ENCODE measurements at places on chromosomes 1 and 21.

DNA sequence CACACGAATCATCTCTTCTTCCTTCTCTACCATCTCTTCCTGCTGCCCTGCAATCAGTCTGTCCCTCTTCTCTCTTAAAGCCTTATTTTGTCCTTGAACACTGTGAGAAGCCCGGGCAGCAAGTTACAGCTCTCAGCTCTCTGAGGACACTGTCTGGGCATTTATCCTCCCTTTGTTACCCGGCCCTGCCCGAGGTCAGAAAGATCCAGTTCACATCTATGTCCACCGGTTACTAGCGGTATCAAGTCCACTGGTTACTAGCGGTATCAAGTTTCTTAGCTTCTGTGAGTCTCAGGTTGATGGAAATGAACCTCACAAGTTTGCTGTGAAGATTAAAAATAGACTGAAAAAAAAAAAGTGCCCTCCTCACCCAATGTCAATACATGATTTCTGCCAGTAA is 18.8 kb downstream of the IFNLR1 start:
- DNase-seq: no peak

DNA sequence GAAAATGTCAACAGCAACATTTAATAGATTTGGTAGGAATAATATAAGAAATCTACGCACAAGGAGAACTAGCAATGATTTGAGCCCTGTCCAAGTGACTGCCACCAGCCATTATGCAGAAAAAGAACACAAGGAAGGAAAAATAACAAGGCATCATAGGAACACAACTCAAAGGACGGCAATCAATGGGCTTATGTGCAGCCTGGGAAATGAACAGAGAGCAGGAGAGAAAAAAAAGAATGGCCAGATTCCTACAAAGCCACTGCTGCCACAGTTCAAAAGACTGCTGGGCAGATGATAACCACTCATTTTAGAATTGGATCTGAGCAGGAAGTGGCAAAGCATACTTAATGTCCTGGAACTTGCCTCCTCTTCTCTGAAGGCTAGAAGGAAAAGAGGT is 274.3 kb upstream of the CAMK1G start:
- no peak for DNase-seq

- DNase-seq: no peak
These were observed 386.2 kb upstream of the ADGRL2 start for GRCh38 chr1:81414488-81415015.

DNA sequence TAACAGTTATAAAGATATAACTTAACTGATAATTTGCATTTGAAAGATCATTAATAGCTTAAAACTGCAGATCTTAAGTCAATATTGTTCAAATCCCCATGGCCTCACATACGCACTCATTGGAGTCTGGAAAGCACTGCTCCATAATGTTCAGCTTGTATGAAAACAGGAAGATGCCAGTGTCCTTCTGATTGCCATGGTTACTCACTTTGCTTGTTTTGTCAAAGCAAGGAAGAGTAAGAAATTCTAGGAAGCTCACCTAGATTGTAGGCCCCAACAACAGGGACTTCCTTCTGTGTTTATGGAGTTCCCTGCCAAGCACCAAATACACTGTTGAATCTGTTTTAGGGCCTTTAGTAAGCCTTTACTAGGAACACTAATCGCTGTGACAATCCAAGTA is 10.9 kb downstream of the GAS5 start:
- no peak for DNase-seq

DNA sequence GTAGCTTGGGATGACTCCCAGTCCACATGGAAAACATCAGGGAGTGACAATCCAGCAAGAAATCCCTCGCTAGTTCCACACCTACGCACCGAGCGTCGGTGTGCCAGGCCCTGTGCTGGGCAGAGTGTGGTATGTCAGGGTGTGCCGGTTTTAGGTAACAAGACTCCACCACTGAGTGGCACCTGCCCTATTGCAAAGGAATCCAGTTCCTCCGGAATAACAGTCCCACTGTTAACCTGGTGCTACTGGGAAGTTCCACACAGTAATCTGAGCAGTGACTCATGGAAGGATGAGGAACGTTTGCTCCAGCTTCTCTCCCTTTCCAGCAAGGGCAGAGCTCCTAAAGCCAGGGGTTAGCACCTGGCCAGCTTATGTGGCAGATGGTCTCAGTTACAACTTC is 14.3 kb downstream of the RNF207 start:
- peak; percentile 18 for DNase-seq

GRCh38 chr1:176384841-176385240 is 78.1 kb upstream of the PAPPA2 start:
- DNase-seq: no peak

GRCh38 chr1:15324869-15325335 is 77.9 kb downstream of the FHAD1 start:
- DNase-seq: no peak

DNA sequence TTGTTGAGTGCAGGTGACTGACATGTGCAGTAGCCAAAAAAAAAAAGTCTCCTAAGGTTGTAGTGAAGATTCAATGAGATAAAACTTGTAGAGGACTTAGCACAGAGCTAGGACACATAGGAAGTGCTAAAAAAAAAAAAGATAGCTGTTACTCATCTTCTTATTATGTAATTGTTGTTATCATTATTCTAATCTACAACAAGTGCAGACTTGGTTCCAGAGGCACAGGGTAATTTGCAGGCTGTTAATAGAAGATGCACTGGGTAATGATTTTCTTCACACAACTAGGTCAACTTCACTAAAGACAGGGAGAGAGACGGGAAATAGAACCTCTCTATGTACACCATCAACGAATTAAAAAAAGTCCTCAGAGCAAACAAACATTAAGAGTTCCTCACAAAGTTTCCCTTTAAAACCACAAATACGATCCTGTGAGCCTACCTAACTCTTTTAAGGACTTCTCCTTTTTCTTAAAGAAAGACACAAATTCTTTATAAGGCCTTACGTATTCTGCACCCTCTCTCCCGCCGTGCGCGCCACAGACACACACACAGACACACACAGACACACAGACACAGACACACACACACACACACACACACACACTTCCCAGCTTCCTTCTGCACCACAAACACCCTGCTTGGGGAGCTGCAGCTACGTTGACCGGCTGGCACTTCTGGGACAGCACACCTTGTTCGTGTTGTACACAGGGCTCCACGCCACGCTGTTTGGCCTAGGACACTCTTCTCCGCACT is 49.8 kb upstream of the GADD45A start:
- no peak for DNase-seq

GRCh38 chr1:178536329-178536728 is 23.4 kb downstream of the TEX35 start:
- DNase-seq: no peak

- DNase-seq: no peak
These were observed 17.5 kb upstream of the ALPL start for GRCh38 chr1:21491488-21492355.

- peak; percentile 25 for DNase-seq
These were observed 50.2 kb downstream of the KCNN3 start for GRCh38 chr1:154819628-154820590.

DNA sequence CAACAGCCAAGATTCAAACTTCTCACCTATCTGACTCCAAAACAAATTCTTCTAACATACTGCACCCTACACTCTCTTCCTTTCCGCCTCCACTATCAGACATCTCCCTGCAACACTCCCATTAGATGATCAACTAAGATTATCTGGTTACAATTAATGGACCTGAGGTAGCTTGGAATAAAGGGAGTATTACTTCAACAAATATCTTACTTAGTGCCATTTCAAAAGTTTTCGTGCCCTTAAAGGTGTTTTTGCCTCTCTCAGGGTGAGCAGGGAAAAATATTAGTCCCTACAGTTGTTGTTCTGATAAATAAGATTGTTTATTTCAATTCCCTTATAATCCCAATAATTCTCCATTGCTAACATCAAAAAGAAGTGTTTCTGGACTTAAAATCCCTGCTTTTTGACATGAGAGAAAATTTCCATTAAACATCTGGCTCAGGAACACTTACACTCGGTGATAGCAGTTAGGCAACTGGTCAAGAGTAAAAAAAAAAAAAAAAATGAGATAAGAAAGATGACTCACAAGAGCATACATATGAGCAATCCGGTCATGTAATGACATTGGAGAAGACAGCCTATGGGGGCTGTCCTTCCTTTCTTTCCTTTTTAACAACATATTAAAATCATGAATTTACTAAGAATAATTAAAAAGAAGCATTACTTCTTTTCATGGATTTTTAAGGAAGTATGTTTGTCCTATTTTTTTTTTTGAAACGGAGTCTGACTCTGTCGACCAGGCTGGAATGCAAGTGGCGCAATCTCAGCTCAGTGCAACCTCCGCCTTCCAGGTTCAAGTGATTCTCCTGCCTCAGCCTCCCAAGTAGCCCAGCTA is 7.6 kb downstream of the RSBN1 start:
- DNase-seq: peak; percentile 71

- DNase-seq: no peak
These were observed 12.6 kb upstream of the LMNA start for GRCh38 chr1:156101880-156102279.

- peak; percentile 62 for DNase-seq
These were observed 493 bp downstream of the DISC1 start for GRCh38 chr1:231626951-231627614.

GRCh38 chr21:34612557-34612956 is 2.4 kb downstream of the RCAN1 start:
- DNase-seq: no peak

- no peak for DNase-seq
These were observed 99.7 kb downstream of the JAK1 start for GRCh38 chr1:64866689-64867088.

- no peak for DNase-seq
These were observed 308.4 kb downstream of the RGS7 start for GRCh38 chr1:241048622-241049021.

DNA sequence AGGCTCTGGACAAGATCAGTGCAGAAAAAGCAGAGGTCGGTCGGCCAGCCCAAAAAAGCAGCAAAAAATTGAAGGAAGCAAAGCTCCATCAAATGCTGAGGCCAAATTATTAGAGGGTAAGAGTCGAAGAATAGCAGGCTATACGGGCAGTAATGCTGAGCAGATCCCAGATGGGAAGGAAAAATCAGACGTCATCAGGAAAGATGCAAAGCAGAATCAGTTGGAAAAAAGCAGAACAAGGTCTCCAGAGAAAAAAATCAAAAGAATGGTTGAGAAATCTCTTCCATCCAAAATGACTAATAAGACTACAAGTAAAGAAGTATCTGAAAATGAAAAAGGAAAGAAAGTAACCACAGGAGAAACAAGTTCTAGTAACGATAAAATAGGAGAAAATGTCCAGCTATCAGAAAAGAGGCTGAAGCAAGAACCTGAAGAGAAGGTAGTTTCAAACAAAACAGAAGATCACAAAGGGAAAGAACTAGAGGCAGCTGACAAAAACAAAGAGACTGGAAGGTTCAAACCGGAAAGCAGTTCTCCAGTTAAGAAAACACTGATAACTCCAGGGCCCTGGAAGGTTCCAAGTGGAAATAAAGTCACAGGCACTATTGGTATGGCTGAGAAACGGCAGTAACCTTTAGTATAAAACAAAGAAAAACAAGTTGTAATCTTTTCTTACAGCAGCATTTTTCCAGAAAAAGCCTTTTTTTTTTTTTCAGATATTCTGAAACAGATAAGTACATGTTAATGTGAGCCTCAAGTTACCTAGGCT is 75.7 kb downstream of the PHTF1 start:
- no peak for DNase-seq

GRCh38 chr1:26626994-26627393 is 68.8 kb upstream of the ARID1A start:
- DNase-seq: no peak

DNA sequence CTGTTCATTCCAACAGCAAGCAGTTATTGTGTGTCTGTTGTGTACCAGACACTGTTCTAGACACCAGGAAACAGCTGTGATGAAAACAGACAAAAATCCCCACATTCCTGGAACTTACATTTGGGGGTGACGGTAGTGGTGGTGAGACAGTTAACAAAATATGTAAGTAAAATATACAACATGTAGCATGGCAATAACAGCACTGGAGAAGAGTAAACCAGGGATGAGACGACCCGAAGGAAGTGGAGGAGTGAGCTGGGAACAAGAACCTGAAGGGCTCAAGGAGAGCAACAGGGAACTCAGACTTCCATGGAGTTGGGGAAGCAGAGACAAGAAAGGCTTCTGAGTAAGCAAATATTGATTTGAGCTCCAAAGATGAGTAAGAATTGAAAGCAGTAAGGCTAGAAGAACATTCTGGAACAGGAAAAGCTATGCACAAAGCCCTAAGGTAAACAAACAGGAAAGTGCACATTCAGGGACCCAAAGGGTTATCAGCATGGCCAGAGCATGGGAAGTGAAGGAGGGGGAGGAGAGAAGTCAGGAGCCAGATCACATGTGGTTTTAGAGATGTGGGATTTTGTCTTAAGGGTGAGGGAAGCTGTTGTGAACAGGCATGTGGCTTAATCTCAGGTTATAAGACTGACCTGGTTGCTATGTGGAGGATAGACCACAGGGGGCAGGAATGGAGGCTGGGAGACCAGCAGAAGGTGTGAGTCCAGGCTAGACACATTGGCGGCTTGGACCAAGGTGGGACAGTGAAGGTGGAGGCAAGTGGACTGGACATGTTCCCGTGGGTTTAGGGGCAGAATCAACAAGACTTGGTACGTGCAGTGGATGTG is 7.3 kb downstream of the CSF1 start:
- DNase-seq: no peak

DNA sequence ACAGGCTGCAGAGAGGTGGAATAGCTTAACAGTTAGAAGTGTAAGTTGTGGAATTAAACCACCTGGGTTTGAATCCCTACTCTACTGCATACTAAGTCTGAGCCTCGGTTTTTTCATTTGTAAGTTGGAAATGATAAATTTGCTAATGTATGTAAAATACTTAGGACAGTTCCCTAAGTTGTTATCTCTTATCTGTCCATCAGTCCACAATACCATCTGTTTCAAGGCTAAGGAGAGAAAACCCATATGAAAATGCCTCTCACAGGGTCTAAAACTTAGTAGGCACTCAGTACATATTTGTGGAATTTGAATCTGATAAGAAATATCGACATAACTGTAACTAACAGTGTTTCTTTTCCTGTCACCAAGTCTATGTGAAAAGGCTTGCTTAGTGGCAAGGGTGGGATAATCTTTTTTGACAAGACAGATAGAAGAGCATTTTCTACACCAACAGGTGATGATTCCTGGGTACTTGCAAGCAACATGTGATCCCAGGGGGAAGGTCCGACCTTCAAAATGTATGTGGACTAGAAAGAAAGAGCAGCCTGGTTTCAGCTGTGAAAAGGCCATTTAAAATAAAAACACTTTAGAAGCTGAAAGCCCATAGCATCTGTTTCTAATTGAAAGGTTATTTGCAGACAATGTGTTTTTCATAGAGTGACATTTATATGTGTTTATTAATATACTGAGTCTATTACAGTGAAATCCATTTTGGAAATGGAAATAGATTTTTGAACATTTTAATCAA is 202.9 kb downstream of the HHAT start:
- no peak for DNase-seq

DNA sequence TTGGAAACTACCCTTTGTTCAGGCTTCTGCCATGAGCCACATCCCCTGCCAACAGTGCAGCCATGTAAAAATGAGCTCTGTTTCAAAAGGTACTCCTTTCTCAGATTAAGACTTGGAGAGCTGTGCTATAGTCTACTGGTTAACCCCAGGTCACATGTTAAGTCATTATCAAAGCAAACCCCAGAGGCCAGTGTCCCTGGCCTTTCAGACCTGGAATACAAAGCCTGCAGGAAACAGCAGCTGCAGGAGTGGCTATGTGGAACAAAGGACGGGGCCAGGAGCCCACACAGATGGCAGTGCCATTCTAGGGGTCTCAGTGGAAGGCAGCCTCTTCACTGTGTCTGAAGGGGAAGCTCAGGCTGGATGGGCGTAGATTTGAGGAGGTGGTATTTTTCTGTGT is 6.7 kb downstream of the ZNF496 start:
- no peak for DNase-seq

Data from A172 (cell line).